HL-60 (cell line): ENCODE measurements at places on chromosomes 2 and 18.

- DNase-seq, result no peak
Observed at GRCh38 chr2:176003958-176004357, 1.9 kb upstream of the LNPK start.

DNA sequence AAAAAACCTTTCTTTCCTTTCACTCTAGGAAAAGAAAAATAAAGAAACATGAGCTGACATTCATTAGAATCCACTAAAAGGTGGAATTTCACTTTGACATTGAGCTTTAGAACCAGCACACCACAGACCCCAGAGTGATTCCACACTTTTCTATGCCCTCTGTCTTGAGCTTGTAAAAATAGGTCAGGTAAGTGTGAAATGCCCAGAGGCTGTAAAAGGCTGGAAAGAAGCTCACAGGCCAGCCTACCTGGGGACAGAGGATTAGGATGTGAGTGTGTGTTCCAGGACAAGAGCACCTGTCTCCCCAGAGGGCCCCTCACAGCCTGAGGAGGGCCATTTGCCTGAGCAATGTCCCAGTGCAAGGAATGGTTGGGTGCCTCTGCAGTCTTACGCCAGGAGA lies 56.3 kb upstream of the MYO3B start:
- DNase-seq, result no peak

DNA sequence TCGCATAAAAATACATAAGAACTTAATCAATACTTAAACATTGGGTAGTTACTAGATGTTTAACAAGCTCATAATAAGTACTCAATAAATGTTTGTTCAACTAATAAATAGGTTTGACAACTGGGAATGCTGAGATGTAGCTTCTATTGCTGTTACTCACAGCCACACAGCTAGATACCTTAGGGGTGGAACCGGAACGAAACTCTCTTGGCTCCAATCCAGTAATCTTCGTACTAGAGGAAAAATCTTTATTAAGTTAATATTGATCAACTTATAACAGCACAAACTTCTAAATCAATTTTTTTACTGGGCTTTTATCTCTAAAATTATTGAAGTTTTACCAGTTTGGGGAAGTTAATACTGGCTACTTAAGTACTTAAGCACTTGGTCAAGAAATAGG lies 247.8 kb downstream of the PAX3 start:
- no peak for DNase-seq

DNA sequence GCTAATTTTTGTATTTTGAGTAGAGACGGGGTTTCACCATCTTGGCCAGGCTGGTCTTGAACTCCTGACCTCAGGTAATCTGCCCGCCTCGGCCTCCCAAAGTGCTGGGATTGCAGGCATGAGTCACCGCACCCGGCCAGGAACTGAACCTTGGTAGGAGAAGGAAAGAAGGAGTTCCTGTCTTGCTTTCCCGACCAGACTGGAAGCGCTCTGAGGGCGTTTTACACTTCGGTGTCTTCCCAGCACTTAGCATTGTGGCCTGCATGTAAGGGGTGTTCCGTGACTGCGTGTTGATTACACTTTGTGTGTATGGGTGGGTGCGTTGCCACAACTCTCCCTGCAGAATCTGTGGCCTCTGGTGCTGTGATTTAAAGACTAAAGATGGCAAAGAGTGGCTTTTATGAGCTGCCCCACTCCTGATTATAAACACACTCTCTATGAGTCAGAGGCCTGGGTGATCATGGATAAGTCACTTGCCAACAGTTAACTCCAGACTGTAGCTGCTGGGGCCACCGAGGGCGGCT lies 46.0 kb downstream of the ODC1 start:
- no peak for DNase-seq

GRCh38 chr2:85564144-85564563 lies 2.9 kb upstream of the GGCX start:
- DNase-seq, result peak; percentile 50

GRCh38 chr18:24136967-24137373 lies 1.9 kb upstream of the CABYR start:
- no peak for DNase-seq

- DNase-seq, result no peak
Observed at GRCh38 chr2:84393829-84394228, 65.3 kb downstream of the SUCLG1 start.

GRCh38 chr18:45334191-45334590 lies 281.1 kb upstream of the SLC14A2 start:
- no peak for DNase-seq

- no peak for DNase-seq
Observed at GRCh38 chr2:233479616-233480489, 86.7 kb downstream of the USP40 start.

- DNase-seq, result no peak
Observed at GRCh38 chr2:105744091-105744908, 412 bp upstream of the NCK2 start.

- no peak for DNase-seq
Observed at GRCh38 chr2:25473758-25474340, 132.1 kb upstream of the DNMT3A start.

- peak; percentile 52 for DNase-seq
Observed at GRCh38 chr2:65435625-65436168, 3.3 kb upstream of the SPRED2 start.

DNA sequence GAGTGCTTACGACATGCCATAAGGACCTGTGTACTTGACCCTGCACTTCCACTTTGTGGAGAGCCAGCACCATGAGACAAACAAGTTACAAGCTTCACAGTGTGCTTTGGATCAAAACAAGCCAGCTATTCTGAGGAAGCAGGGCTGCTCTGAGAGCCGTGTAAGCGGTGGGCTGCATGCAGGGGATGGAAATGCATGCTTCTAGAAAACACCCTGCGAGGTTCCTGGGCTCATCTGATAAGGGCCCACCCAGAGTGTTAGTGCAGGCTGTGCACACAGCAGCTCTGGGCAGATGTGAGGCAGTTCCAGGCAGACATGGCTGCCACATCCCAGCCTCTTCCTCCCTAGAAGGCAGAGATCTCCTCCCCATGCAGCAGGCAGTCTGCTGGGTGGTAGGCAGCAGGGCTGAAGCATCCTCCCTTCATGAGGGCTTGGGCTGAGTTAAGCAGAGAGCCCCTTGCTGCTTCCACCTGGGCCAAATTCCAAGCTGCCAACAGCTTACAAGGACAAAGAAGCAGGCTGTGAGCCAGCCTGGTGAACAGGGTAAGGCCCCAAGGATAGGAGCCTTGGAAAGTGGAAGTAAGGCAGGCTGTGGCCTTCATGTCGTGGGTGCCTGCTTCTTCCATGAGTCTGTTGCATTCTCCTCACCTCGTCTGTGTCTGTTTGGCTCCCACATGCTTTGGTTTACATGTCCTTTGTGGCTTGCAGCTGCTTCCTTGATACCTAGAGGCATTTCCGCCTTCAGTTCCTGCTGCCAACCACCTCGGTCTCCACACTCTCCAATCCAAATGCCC lies 7.7 kb downstream of the PSD4 start:
- DNase-seq, result peak; percentile 69

DNA sequence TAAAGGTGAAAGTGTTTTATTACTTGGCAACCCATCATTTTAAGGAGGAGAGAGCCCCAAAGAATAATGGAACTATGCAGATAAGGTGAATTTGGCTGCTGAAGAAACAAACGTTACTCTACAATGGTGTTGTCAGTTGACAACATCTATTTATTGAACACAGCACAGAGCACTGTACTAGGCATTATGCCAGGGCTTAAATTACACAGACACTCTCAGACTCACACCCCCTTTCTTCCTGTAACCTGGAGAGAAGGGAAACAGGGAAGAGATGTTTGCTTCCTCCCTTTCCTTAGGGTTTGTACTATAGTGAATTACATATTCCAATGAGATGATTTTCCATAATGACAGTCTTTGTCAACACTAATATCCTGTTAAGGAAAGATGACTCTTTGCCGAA lies 94.0 kb upstream of the ATP5MC3 start:
- no peak for DNase-seq

- peak; percentile 56 for DNase-seq
Observed at GRCh38 chr2:42102024-42102590, 54.3 kb downstream of the PKDCC start.

DNA sequence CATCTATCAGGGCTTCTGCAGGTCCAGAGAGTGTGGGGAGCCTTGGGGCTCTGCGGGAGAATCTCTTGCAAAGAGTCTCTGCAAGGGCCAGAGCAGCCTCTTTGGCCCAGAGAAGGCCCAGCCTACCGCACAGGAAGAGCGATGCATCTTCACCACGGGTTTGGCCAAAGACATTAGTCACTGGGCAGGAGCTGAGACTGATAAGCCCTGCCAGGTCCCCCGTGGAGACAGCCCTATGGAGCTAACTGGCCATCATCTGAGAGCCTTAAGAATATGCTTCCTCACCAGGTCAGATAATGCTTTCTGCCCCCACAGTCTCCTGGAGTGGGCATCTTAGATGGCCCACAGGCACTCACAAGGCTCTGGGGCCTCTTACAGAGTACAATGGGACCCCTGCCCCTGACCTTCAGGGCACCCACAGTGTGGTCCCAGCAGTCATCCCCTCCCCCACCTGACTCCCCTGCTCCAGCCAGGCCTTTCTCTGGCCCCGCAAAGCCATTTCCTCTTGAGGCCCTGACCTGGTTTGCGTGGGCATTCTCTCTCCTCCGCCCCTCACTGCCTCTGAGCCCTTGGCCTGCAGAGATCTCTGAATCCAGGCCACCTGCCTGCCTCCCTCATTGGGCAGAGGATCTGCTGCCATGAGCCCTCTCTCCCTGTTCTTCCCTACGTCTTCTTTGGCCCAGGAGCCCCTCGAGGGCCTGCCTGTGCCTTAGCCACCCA lies 31.9 kb upstream of the MAPRE3 start:
- DNase-seq, result no peak

- no peak for DNase-seq
Observed at GRCh38 chr2:17754773-17755425, 961 bp downstream of the GEN1 start.

DNA sequence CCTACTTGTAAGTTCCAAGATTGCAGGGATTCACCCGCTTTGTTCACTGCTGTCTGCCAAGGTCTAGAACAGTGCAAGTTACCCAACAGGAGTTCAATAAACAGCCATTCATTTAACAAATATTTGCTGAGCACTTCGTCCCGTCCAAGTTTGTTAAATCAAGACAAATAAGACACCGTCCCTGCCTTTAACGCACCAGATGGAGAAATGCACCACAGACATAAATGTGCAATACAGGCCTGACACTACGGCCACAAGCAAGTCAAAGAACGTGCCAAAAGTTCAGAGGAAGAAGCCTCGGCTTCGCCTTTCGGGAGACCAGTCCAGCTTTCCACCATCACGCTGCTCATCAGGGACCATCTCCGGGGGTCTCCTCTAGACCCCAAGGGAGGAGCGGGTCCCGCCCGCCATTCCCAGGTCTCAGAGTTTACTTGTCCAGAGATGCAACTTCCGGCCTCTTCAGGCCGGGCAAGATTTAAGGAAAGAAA lies 429 bp downstream of the C2orf76 start:
- no peak for DNase-seq

DNA sequence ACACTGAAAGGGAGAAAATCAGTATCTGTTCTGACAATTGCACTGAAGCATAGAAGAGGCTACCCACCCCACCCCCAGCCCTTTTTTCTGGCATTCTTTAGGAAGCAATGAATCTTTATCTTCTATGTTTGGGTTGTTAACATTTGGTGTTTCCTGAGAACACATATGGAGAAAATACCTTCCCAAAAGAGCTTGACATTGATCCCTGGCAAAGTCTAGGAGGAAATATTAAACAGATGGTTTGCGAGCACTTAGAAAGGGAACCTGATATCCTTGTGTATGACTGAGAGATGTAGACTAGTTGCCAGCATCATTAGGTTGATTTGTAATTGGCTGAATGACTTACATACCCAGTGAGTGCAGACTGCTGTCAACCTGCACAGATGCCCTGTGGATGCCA lies 42.9 kb downstream of the DOK1 start:
- no peak for DNase-seq

DNA sequence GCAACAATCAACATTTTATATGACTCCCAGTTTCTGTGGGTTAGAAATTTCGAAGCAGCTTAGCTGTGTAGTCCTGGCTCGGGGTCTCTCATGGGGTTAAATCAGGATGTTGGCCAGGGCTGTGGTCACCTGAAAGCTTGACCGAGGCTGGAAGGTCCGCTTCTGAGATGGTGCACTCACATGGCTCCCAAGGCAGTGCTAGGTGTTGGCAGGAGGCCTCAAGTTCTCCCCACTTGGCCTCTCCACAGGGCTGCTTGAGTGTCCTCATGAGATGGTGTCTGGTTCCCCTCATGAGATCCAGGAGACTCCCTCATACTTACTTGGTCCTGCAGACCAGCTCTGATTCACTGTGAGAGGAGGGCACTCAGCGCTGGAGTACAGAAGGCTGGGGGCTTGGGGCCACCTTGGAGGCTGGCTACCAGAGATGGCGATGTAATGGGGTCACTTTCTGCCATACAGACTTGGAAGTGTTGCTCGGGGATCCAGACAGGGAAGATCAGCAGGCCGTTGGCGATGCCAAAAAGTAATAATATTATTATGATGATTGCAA lies 98.8 kb downstream of the INHBB start:
- DNase-seq, result no peak

DNA sequence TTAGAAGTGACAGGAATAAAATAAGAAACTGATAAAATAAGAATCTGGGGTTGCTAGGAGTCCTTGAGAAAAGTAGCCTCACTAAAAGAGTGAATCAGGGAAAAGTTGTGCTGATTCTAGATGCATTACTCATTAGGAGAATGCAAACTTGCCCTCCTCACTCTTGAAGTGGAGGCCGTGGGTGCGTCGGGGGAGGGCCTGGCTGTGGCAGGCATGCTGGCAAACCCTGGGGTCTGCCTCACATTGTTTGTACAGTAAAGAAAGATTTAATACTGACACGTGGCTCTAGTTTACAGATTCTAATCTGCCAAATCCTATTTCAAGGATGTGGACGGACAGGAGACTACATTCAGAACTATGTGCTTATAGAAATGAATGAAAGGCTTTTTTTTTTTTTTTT lies 41.9 kb downstream of the TANC1 start:
- no peak for DNase-seq

- DNase-seq, result peak; percentile 60
Observed at GRCh38 chr2:113672326-113672932, 45.4 kb downstream of the RABL2A start.

GRCh38 chr2:220394433-220394832 lies 767.0 kb downstream of the SLC4A3 start:
- no peak for DNase-seq

DNA sequence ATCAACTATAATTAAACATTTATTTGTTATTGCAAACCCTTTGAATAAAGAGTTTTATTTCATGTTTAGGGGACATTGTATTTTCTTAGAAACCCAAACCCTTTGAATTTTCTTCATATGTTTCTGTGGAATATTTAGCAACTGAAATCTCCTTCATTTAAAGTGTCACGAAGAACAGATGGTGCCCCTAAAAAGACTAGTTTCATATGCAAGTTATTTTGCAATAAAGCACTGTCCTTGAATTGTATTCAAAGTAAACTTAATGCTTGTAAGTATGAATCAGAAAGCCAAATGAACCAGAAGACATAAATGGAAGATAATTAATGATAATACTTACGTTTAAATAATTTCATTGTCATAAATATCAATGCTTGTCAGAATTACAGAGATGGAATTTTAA lies 151.9 kb upstream of the CWC22 start:
- no peak for DNase-seq

- no peak for DNase-seq
Observed at GRCh38 chr18:37438417-37439180, 127.0 kb downstream of the CELF4 start.

- DNase-seq, result no peak
Observed at GRCh38 chr2:154402213-154402612, 296.3 kb upstream of the KCNJ3 start.
